ENCODE measurements at places on chromosomes 7 and 10.

DNA sequence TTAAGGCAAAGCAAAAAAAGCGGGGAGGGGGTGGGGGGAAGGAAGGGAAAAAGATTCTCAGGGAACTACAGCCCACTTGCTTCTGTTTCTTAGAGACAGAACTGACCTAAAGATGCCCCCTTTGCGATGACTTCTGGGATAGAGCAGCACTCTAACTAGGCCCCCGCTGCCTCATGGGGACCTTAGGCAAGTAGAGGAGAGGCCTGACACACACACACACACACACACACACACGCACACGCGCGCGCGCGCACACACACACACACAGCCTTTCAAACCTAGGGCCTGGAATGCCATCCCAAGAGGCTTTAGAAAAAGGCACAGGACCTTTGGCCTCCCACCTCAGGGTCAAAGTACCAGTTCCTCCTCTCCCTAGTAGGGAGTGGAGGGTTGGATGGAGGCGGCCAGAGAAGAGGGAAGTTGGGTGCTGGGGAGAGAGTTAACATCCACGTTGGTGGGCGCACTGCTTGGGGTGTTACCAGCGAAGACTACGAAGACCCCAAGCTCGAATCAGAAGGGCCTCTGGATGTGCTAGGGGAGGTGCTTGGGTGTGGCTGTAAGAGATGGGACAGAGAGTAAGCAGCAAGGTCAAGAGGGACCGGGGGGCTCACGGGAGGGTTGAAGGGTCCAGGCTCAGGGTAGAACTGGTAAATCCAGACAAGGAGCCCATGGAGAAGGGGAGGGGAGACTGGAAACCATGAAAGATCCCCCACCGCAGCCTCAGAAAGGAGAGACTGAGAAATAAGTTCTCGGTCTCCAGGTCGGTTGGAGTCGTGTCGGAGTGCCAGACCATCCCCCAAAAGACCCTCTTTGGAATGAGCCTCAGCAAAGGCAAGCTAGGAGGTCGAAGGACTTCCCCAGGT is 1.2 kb upstream of the COL1A2 start:
- DNase-seq = no peak

- DNase-seq = no peak
Measured at GRCh38 chr10:5631936-5632335, 34.5 kb downstream of the ASB13 start.

DNA sequence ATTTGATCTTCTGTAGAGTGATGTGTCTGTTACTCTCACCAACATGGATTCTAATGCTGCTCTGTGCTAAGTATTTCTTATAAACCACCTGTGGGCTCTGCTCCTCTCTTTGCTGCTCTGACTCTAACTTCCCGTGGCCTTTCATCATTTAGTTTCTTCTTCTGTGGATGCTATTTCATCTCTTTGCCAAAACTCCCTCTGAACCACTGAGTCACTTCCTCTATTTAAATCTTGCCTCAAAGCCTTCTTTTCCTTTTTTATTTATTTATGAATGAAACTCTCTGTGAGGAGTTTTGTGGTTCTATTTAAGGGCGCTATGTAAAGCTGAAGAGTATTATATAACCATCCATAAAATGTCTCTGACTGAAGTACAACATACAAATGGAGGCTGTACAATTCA is 538.5 kb downstream of the SUGCT start:
- DNase-seq = no peak

- DNase-seq = no peak
Measured at GRCh38 chr7:44101966-44102845, 1.9 kb upstream of the AEBP1 start.

DNA sequence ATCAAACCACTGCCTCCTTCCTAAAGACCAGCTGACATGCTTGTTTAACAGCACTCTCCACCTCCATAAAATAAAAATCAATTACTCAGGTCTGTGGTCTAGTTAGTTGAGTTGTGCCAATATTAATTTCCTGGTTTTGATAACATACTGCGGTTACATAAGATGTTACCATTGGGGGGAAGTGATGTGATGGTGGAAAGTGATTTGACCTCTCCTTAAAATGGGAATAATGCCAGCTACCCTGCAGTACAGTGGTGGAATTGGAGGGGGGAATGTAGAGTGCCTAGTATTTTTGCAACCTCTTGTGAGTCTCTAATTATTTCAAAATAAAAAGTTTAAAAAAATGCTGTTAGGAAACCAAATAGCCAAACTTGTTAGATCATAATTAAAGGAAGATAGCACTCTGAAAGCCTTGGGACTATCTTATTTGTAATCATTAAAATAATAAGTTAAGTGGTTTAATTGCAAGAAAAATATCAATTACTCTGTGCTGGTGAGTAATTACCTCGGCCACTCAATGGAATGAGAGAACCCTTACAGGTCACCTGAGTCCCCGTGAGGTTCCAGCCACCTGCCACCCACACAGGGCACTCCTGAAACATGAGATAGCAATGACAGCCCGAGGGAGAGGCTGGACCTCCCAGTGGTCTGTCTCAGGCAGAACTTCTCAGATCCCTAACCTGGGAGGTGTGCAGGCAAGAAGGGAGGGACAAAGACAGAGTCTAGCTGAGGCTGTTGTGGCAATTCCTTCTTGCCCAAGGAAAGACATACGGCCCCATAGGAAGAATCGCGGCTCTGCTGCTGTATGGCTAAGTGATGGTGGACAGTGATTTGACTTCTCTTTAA is 94.1 kb downstream of the SH3PXD2A start:
- DNase-seq = no peak

- DNase-seq = no peak
Measured at GRCh38 chr10:110636572-110636931, 7.6 kb upstream of the RBM20 start.

DNA sequence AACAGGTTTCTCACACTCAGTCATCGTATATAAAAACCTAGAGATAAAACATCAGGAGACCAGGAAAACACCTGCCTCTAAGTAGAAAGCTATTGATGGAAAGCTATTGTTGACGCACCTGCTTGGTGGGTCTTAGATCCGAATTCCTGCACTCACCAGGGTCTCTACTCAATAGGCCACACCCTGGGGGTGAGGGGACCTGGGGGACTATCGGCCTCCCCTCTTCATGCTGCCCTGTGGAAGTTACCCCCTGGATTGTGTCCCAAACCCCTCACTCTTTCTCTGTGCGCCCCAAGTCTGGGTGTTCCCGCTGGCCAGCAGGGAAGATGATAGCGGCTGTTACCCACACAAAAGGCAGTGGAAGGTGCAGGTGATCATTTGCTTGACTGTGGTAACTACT is 313.0 kb downstream of the WDR37 start:
- no peak for DNase-seq

DNA sequence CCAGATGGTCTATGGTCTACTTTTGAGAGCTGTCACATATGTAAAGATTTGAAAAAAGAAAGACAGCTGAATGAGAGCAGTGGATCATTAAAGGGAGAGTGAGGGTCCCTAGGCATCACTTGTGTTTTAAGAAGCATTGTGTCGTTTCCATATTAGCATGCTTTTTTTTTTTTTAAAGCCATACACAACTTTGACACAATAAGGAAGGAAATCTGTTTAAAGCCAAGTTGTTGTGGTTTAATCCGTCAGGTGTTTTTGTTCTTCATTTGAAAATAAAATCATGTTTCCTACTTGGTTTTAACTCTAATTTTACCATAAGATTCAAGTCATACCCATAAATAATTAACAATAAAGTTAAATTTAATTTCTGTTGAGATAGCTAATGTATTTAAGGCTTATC is 53.5 kb downstream of the MDFIC start:
- no peak for DNase-seq

GRCh38 chr10:32295027-32295426 is 51.9 kb downstream of the EPC1 start:
- DNase-seq = no peak

DNA sequence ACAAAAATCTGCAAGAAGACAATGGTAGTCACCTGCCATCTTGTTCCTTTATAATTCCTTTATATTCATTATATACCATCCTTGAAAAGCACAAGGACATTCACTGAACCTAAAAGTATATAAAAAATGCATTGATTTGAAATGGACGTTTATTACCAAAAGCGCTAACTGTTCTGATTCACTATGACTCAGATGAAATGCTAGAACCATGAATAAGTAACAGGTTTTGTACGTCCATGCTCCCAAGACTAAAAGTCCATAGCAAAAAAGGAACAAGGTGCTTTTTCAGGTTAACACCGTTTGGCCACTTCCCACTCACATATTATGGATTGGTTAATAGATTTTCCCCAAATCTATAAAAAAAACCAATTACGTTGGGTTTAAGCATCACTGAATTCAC is 109.4 kb downstream of the PPP1R17 start:
- DNase-seq = no peak

DNA sequence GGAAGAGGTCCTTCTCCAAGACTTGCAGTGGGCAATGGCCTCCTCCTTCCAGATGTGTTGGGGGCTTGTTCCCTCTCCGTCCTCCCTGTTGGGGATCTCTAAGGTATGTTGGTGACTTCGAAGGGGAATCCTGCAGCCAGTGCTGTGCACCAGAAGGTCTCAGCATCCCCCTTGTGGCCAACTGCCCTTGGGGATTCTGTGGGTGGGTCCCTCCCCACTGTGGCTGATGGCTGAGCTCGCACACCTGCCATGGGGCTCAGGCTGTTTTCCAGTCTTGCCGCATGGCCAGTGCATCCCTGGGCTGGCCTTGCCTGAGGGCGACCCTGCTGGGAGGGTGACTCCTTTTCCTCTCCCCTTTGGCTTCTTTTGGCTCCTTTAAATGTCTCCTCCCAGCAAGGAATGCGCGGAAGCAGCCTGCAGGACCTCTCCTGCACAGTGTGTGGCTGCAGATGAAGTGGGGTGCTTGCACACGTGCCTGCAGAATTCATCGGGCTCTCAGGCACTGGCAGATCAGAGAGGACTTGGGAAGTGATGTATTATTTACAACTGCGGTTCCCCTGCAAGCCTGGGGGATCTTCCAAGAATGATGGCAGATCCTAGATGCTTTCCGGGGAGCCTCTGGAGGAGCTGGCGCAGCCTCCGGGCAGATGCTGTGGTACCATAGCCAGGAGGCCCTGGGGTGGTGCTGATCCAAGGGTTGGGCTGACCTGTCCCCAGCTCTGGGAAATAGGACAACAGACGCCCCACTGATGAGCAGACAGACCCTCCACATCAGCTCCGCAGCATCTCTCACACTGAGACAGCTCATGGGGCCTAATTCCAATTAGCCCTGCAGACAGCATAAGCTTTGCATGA is 410.0 kb downstream of the TCERG1L start:
- DNase-seq = no peak

GRCh38 chr7:122219253-122219865 is 75.3 kb upstream of the AASS start:
- DNase-seq = no peak

GRCh38 chr7:32263611-32264010 is 193.4 kb upstream of the PDE1C start:
- no peak for DNase-seq

DNA sequence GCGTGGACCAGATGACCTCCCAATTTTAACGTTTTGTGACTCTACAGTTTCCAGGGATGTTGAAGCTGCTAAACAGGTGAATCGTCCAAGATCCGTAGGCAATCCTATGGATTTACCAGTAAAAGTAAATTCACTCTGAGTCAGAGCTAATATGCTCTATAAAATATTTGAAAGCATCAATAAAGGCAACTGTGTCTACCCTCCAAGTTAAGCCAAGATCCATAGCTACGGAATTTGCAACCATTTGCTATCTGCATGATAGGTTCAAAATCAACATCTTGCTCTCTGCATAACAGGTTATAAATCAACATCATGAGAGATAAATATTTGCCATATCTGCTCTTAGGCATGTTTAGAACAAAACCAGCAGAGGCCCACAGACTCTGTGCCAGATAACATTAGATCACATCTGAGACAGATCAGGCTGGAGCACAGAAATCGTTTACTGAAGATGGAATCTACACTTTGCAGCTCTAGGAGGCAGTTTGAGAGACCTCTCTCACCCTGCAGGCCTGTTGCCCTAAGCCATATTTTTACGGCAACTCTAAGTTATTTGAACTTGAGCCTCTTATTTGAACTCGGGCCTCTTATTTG is 80.7 kb upstream of the PDCD4 start:
- DNase-seq = no peak

- DNase-seq = no peak
Measured at GRCh38 chr7:107041097-107041496, 3.4 kb upstream of the PRKAR2B start.

DNA sequence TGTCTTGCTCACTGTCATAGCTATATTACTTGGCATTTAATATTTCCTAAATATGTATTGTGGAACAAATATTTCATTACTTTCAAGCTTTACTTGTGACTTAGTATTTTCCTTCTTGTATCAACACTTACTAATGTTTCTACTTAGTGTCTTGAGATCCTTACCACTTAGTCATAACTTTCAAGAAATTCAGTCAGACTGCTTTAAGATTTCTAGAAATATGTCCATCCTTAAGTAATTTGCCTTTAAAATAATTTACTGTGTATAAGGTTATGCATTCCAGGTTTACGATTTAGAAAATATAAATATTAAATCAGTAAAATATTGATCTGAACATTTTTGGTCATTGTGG is 87.3 kb upstream of the CSTF2T start:
- no peak for DNase-seq

GRCh38 chr7:107995184-107996071 is 7.5 kb downstream of the LAMB1 start:
- no peak for DNase-seq

GRCh38 chr10:48331436-48331835 is 25.0 kb downstream of the MAPK8 start:
- no peak for DNase-seq

GRCh38 chr10:102678842-102679289 is 34.6 kb downstream of the TRIM8 start:
- DNase-seq = no peak

DNA sequence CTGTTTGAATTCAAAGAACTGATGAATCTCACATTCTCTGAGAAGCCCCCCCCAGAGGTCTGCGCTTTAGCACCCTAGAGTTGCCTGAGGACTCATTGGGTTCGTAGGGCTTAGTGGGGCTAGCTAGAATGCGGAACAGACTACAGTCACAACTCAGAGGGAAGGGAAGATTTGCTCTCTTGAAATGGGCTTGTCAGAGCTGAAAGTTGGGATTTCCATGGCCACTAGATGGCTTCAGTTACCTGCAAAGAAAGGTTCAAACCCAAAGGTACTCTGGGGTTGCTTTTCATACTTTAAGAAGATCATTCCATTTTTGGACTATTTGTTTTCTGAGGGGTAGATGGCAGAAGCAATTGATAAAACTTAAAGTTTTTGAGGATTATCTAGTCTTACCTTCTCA is 205.0 kb downstream of the BBS9 start:
- no peak for DNase-seq

DNA sequence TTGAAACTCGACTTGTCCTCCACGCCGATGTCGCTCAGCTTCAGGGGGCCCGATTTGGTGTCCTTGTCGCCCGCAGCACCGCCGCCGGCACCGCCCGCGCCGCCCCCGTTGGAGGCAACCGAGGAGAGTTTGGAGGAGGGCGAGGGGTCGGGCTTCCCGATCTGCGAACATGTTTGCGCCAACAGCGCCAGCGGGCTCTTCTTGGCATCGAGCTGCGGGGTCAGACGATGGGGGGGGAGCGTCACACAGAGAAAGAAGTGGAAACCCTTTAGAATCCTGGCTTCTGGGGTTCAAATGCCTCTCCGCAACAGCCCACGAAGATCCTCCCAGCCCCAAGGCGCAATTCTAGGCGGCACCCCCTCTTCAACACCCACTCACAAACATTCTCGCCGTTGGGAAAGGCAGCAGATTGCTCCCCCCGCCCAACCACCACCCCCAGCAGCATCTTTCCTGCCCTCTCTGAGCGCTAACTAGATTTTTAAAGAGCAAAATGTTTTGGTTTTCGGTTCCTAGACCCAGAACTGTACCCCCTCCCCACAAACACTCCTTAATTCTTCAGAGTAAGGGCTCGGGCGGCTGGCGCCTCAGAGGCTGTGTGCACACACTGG is 1.3 kb downstream of the ZNF503 start:
- DNase-seq = no peak
